Spinal cord (tissue), 10 donors: ENCODE measurements at places on chromosomes 4 and X. TPM values are rescaled to one million over a fixed set of nuclear protein-coding genes. Genes with fewer than 3 reads are reported as not detected.

DNA sequence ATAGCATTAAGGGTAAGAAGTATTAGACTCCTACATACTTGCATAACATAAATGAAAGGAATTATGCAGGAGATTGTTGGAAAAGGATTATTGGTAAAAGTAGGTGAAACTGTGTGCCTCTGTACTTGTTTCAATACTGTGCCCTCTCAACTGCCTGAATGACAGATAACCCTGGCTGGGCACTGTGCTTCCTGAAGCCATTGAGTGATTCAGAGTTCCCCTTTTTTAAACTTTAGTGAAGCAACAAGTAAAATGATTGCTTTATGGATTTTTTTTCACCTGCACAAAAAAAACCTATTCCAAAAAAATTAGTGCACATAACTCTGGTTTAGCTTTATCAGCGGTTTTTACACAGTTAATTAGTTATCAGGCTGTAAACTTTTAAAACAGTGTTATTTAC is 204.8 kb downstream of the TRAM1L1 start:
- no peak for DNase-seq

The VCX3A gene
- total RNA-seq = 0.33 TPM

DNA sequence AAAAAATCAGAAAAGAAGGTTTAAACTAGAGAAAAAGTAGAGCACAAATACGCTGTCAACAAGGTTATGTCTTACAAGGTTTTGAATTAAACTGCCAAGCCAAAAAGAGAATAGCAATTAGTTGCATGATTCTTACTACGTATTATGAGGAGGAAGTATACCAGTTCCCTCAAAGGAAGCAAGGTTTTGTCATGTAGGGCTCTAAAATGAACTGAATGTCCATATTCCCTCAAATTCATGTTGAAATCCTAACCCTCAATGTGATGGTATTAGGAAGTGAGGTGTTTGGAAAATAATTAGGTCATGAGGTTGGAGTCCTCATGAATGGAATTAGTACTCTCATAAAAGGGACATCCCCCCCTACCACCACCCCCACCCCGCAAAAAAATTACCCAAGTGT is 201.0 kb downstream of the FBXW7 start:
- no peak for DNase-seq

DNA sequence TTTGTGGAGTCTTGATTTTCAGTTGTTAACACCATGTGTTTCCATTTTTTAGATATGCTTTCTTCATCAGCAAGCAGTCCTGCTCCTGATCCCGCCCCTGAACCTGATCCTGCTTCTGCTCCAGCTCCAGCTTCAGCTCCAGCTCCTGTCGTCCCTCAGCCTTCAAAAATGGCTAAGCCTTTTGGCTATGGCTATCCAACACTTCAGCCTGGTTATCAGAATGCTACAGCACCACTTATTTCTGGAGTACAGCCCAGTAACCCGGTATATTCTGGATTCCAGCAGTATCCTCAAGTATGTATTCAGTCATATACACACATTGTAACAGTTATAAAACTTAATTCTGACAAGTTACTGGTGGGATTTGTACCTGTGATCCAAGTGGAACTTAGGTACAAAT is 60.9 kb downstream of the SEC24B start:
- no peak for DNase-seq

DNA sequence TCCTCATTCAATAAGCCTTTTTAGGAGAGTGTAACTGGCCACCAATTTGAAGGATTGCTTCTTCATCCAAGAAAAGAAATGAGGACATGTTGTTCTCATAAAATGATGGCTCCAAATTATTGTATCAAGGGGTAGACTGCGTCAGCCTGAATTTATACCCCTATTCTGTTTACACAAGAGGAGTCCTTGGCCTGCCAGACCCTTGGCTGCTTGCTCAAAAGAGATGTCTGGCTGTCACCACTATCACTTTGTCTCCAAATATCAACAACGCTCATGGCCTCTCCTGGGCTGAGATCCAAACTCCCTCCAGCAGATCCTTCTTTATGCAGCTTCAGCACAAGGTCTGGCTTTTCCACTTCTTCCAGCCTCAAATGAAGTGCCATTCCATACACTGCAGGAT is 127.9 kb downstream of the OR13H1 start:
- DNase-seq = no peak

GRCh38 chrX:119647089-119647488 is 40.9 kb upstream of the NKRF start:
- no peak for DNase-seq

The CXCL8 gene
- total RNA-seq = 15.7 TPM

DNA sequence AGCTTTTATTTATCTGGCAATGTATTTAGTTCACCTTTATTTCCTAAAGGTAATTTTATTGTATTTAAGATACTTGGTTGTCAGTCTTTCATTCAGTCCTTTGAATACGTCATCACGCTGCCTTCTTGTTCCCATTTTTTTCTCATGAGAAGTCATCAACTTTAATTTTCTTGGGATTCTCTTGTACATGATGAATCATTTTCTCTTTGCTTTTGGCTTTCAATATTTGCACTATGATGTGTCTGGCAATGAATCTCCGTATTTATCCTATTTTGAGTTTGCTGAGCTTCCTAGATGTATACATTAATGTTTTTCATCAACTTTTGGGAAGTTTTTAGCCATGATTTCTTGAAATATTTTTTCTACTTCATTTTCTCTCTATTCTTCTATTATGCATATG is 28.4 kb downstream of the CLDN2 start:
- no peak for DNase-seq

GRCh38 chr4:7828793-7829301 is 110.8 kb downstream of the AFAP1 start:
- no peak for DNase-seq

The DCHS2 gene
- 7.9 TPM for total RNA-seq

The GNL3L gene
- 23.7 TPM for total RNA-seq

The TMEM184C gene
- total RNA-seq = 54.8 TPM

GRCh38 chrX:69179380-69179911 is 14.2 kb upstream of the PJA1 start:
- peak; percentile 97 for DNase-seq

DNA sequence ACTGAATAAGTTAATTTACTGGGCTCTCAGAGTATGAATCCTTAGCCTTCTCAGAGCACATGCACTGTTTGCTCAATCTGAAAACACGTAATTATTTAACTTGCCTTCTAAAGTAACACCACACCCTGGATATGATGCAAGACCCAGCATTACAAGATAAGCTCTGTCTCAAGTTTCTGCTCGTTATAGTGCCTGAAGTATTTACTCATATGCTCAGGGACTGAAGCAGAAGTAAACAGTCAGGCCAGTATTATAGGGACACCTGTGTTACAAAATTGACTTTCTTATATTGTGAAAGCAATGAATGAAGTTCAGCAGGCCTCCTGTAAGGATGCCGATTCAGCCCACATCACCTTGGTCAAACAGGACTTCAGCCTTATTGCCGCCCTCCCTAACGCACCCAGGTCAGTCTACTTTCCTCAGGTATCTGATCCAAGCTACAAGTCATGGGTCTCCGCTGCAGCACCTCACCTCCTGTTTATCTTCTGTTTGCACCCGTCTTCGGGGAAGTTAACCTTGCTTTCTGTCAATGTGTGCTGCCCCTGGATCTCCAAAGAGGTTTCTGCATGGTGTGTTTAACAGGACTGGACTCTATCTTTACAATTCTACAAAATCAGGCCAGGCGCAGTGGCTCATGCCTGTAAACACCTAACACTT is 42.8 kb upstream of the KLF3 start:
- DNase-seq = no peak

The TFDP3 gene
- total RNA-seq = not detected

The C4orf17 gene
- total RNA-seq = not detected

DNA sequence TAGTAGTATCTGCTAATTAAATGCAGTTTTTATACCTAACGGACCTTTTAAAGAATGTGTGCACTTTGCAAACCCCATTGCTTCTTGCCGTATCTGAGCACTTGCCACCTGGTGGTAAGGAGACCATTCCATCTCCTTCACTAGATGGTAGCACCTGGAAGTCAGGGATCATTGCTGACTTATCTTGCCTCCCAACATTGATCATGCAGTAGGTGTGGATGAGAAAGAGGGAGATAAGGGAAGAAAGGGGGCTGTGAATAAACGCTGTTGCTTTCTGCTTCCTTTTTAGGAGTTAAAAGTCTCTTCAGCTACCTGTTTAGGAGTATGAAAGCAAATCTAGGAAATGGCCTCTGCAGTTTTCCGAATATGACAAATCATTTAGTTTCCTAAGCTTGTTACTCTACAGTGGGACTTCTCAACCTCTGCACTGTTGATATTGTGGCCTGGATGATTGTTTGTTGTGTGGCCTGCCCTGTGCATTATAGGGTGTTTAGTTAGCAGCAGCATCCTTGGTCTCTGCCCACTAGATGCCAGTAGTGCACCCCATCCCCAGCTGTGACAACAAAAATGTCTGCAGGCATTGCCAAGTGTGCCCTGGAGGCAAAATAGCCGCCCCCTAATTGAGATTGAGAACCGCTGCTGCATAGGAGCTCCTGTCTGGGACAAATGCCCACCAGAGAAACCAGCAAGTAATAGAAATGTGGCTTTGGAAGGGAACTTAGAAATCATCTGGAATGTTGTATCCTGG is 38.8 kb downstream of the GAB1 start:
- peak; percentile 78 for DNase-seq

The CT45A2 gene
- not detected for total RNA-seq

- DNase-seq = no peak
Observed at GRCh38 chr4:150457802-150458201, 124.1 kb upstream of the MAB21L2 start.

The CHIC2 gene
- total RNA-seq = 27.8 TPM

DNA sequence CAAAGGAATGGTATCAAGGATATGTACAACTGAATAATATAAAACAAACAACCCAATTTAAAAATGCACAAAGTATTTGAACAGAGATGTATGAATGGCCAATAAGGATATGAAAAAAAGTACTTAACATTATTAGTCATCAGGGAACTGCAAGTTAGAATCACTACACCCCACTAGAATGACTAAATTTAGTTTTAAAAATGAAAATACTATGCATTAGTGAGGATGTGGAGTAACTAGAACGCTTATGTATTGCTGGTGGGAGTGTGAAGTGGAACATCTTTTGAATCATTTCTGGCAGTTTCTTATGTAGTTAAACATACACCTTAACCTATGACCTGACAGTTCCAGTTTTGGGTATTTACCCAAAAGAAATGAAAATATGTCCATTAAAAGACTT is 13.0 kb upstream of the SLC16A2 start:
- no peak for DNase-seq

The MTNR1A gene
- 2.1 TPM for total RNA-seq

- DNase-seq = no peak
Observed at GRCh38 chr4:155722816-155723499, 35.9 kb upstream of the GUCY1B1 start.

DNA sequence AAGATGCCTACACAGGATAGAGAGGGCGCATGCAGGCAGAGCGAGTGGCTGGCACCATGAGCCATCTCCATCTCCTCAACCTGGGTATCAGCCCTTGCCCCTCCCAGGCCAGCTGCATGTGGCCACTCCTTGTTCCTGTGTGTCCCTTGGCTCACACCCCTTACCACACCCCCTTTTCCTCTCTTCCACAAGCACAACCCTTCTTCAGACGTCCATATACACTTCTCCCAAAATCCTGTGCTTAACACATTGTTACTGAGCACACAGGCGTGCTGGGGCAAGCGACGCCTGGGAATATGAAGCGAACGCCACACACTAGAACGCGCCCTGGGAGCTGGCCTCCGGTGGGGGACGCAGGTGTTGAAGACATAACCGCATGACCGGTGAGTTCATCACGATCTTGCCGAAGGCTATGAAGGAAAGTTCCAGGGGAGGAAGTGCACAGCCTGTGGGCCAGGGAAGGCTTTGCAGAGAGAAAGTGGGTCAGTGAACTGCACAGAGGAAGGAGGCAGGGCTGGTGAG is 19.1 kb upstream of the KIAA0232 start:
- DNase-seq = no peak

GRCh38 chr4:109861271-109861670 is 13.4 kb downstream of the LRIT3 start:
- no peak for DNase-seq

The MAGEA9B gene
- total RNA-seq = not detected

The GYPE gene
- total RNA-seq = 1.2 TPM

DNA sequence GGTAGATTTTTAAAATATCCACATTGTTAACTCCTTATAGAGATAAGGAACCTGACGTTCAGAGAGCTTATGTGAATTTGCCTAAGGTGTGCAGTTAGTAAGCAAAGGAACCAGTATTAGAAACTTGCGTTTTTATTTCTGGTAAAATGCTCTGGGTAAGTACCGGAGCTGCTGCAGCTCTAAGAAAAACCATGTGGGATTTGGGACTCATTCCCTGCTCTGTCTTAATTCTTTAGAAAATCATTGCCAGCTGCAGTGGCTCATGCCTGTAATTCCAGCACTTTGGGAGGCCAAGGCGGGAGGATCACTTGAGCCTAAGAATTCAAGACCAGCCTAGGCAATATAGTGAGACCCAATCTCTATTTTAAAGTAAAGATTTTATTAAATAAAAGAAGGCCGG is 5.8 kb downstream of the CCKAR start:
- no peak for DNase-seq

DNA sequence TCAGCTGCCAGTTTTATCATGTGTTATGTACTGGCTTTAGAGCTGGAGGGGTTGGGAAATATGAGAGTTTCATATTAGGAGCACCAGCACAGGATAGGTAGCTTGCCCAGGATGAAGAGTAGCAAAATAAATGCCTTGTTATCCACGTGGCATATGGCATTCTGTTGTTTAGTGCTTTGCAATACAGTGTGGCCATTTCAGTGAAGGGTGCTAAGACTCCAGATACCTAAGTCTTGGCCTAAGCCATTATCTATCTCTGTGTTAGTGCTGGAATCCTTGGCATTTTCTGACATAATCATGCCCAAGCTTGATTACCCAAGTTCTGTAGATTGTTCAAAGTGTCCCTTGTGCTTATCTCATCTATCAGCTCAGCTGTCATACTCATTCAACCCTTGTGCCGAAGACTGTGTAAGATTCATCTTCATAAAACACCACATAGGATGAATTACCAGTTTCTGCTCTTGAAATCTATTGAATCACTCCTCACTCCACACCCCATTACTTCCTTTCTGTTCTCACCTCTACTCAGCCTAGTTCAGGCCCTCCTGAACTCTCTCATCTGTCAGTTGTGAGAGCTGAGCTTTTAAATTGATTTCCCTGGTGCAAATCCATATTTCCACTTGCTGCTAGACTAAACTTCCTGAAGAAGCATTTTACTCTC is 73.5 kb downstream of the CLCN5 start:
- DNase-seq = no peak
